ENCODE measurements at places on chromosomes 4 and X.

- DNase-seq: no peak
Observed at GRCh38 chr4:42480717-42481116, 83.4 kb downstream of the SHISA3 start.

DNA sequence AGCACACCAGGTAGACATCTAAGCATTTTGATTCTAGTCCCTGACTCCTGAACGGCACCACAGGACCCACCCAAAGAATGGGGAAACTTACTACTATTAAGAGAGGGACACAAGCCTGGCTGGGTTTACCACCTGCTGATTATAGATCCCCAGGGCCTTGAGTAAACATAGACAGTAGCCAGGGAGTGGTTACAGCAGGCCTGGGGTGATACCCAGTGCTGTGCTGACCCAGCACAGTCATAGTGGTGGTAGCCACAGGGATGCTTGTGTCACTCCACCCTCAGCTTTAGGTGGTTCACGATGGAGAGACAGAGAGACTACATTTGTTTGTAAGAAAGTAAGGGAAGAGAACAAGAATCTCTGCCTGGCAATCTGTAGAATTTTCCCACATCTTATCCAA is 11.7 kb downstream of the CYSLTR1 start:
- DNase-seq: no peak

DNA sequence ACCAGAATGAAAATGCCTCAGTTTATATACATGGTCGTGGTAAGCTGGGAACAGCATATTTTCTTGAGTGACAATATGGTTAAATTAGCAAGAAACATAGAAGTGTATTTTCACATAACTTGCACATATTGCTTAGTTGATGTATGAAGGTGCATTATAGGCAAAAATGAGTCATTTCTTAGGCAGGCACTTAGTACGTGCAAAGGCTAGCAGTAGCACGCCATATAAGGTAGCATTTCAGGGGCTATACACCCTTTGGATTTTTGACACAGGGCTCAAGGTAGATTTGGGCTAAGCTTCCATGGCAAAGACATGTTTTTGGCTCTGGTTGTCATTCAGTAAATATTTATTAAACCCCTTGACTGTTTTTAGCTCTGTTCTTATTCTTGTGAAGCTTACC is 33.1 kb downstream of the PCDH7 start:
- no peak for DNase-seq

DNA sequence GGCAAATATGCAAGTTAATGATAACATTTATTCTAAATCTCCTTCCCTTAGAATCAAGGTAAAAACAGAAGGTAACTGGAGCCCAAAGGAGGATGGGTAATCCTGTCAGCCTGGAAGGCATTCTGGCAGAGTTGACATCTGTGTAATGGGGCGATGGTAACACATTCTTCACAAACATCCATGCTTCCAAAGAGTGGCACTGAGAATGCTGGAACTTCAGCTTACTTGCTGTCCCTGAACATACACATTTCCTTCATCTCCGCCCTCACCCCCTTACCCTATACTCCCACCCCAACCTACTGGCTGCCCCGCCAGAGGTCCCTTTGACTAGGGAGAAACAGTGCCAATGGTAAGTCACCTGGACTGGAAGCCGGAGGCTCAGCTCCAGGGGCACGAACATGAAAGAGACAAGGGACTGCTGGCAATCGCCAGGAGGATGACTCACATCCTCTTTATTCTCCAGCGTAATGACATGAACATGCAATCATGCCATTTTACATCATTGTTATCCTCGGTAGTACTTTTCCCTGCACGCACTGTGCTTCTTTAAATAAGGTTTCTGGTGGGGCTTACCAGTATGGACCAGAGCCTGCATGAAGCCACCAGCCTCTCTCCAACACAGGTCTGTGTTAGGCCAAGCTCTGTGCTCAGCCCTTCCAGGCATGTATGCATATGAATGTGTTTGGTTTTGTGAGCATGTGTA is 694.2 kb upstream of the TENM3 start:
- no peak for DNase-seq

GRCh38 chr4:145930592-145930991 is 8.0 kb downstream of the ZNF827 start:
- no peak for DNase-seq

DNA sequence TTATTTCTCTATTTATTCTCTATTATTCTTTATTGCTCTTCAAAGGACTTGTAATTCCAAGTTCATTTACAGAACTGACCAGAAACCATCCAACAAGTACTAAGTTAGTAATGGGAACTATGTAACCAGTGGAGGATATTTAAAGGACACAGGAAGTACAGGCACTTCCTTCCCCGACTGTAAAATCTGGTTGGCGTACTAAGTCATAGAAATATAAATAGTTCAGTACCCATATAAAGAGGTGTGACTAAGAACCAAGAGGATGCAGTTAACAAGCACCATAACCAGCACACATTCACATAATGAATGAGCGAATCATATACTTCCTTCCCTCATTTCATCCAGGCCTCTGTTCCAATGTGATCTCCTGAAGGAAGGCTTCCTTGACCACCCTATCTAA is 3.6 kb upstream of the EIF4E start:
- no peak for DNase-seq

DNA sequence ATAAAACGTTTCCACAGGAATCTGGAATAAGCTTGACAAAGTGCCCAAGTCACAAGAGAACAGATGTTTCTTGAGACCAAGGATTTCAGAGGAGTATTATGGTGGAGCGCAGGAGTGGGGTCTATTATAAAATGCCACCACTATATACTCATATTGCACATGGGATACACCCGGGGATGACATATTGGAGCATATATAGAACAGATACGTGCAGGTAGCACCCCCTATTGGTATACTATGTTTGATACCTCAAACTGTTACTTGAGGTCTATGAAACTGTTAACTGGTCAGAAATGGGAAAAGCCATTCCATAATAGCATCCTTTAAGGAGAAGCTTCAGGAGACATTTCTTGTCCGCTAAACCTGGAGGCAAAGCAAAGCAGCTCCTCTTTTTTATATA is 86.0 kb downstream of the PCYT1B start:
- DNase-seq: peak; percentile 38

DNA sequence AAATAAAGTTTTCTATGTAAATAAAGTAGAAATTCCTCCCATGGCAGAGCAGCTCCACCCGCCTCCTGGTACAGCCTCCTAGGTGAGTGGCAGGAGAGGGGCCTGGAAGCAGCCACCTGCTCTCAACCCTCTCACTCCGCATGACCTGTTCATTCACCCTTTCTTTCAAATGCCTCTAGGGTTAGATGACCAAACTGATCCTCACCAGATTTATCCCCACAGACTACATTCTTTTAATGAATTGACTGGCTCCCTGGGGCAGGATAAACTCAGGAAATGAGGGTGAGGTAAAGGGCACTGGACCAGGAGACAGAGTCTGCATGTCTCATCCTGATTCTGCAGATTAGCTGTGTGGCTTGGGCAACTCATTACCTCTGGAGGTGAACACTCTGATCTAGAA is 32.6 kb upstream of the NKX6-1 start:
- DNase-seq: no peak

GRCh38 chr4:14247767-14248166 is 620.2 kb upstream of the BOD1L1 start:
- DNase-seq: no peak

DNA sequence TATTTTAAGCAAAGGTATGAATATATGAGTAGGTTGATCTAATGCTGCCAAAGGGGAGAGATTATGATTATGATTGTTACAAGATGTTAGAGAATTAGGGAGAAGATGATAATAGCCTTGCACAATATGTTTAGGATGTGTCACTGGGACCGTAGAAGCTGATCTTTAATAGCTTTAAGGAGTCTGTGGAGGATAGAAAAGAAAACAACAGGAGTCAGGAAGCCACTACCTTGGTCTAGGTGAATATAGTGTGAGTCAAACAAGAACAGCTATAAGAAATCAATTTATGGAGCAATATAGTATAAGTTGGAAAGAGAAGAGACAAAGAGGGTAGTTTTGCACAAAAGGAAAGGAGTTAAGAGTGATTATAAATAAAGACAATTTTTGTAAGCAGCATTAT is 232.7 kb downstream of the FSTL5 start:
- no peak for DNase-seq

GRCh38 chr4:128322986-128323385 is 35.4 kb upstream of the PGRMC2 start:
- DNase-seq: no peak

DNA sequence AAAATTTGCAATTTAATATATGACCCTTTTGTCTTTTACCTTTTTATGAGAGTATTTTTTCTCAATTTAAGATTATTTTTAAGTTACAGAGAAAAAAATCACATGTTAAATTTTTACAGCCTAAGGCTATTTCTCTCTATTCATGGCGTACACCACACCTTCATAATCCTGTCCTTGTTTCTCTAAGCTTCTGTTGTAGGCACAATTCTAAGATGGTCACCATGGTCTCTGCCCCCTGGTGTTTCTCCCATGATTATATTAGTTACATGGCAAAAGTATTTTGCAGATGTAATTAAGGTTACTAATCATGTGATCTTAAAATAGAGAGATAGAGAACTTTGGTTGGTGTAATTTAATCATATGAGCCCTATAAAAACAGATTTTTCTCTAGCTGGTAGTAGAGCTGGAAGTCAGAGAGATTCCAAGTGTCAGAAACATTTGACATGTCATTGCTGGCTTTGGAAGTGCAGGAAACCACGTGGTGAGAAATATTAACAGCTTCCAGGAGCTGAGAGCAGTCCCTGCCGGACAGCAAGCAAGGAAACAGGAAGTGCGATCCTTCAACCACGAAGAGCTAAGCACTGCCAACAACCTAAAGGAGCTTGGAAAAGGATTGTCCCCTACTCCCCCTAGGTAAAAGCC is 89.8 kb downstream of the EIF4E start:
- DNase-seq: no peak

DNA sequence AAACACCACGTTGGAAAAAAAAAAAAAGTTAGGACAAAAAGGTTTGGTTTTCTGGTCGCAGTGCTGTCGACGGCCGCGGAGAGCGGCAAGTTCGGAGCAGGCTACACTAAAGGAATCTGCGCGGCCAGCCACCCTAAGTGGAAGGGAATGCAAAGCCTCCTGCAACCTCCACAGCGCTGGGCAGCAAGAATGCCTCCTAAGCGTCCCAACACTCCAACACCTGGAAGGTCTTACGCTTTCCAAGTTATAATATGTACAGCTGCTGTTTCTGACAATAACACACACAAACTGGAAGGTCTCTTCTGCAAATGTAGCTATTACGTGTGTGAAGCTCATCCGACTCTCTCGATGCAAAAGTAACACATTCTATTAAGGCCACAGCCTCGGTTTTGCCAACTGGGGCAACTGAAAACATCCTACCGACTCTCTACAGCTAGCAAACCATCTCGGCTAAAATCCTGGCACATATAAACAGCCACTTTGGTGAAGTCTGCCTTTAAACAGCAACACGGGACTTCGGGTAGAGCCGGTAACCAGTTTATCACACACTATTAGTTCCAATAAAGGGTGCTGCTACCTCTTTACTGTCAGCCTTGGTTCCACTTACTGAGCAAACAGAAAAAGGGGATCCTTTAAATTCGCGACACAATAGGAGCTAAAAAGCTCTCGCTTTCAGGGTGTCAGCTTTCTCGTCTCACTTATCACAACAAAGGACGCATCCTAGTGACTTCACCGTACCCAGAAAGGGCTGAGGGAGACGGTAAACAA is 895 bp downstream of the SMIM14 start:
- DNase-seq: peak; percentile 30

DNA sequence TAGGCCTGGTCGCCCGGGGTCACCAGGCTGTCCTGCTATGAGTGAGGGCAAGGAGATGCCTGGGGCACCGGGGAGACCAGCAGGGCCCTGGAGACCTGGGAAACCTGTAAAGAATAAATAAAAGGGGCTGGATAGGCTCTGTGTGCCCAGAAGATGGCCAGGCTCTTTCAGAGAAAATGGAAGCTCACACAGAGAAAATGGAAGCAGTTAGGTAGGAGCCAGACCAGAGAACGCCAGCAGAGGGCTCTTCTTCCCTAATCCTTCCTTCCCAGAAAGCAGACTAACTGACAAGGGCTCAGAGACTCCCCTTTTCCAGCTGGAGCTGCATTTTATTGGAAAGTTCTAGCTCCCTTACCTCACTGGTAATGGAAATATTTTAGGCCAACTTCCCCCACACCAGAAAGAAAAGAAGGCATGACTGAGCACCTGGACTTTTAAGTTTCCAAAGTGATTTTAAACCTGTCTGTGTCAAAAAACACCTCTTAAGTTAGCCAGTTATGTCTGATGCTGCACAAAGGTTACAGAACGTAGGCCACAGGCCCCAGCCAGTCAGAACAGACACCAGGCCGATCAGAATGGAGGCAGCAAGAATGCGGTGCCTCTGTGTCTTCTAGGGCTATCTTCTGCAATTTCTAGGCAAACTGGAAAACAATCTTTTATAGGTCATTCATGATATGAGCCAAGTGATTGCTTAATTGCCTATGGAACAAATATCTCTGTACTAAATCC is 74.0 kb downstream of the ATG4A start:
- peak; percentile 74 for DNase-seq

DNA sequence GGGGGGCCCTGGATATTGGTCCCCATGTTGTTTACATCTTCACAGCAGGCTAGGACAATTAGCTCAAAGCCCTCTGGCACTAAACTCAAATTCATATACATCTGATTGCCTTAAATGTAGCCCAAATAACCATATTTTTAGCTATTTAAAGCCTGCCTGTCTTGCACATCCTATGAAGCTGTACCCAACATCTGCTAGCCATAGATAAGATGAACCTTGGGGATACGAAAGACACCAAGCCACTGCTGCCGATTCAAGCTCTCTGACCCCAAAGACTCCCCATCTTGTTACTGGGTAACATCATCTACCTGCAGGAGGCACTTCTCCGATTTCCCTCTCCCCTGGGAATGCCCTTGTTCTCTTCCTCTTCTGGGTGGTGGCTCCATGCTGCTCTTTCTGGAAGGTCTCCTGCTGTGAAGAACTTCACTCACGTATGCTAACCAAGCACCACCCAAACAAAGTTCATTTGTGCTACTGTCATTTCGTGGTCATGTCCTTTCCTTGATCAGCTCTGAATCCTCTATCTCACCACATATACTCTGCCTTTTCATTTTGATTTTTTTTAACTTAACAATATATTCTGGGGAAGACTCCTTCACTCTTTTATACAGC is 107.7 kb upstream of the ATXN3L start:
- DNase-seq: no peak

DNA sequence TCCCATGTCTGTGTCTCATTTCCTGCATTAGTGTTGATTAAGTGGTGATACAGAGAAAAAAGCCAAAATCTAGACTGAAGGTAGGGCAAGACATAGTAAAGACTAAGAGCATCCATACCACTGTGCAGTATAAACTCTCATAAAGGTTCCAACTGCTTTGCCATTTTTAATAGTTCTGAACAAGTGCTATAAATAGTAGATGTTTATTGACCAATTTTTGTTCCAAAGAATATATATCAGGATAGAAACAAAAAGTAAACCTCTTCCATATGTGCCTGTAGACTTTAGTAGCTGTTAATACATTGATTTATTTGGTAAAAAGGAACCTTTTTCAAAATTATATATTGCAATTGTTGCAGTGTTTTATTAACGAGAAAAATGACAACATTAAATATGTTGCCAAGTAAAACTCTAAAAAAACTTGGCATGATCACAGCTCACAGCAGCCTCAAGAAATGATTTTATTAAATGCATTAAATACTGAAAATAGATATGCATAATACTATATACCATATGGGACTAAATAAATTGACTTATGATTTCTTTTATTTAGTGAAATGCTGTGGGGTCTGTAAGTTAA is 22.3 kb upstream of the AASDH start:
- DNase-seq: no peak

GRCh38 chr4:2827874-2828751 is 15.5 kb upstream of the ADD1 start:
- DNase-seq: no peak

Measured in HEK293T (cell line).